Motor neuron (in vitro differentiated cells): ENCODE measurements at places on chromosomes 5 and 9.

DNA sequence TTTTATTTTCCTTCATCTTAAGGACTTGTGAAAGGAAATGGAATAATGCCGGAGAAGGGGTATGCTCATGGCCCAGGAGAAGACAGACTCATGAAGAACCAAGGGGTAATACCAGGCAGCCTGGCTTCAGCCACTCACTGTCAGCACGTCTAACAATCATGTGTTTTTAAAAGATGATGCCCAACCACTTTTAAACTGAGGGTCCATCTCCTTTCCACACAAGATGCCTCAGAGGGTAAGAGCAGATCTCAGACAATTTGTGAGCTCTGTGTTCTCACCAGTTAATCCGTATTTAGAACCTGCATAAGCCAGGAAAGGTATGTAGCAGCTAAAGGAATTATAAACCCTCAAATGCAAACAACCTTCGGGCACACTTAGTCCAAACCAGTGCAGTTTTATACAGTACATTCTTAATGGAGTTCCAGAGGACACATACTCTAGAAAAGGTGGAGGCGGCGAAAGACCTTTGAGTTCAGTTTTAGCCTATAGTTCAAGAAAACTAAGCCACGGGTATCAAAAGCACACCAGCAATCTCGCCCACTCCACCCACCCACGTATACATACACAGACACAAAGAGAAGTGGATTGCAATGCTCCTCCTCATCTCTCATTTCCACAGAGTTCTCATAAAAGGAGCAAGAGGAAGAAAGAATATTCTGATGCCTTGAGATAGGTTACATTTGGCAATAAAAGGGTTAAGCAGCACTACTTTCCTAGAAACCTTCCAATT, 2.6 kb downstream of the DIAPH1 start:
- no peak for ATAC-seq

GRCh38 chr5:107254214-107254901, 416.4 kb downstream of the EFNA5 start:
- no peak for ATAC-seq

- no peak for ATAC-seq
These were observed 7.4 kb downstream of the SLC12A7 start for GRCh38 chr5:1104327-1105006.

DNA sequence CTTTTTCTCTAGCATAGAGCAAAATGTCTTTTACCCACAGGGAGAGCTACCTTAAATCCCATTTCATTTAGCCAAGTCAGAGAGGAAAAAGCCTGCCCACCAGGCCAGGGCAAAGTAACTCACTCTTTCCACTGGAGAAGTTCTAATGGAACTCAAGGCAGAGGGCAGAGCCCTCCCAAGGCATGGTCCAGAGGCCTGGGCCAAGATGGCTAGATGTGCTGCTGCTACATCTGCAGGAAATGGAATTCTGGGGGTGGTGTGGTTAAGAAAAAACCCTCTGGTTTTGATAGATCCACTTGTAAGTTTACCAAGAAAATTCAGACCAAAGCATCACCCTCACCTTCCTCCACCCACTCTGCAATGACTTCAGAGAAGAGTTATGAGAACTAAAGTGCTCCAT, 37.3 kb downstream of the CSF2 start:
- no peak for ATAC-seq

- ATAC-seq, result no peak
These were observed 193.8 kb downstream of the SLF1 start for GRCh38 chr5:94812232-94812631.

DNA sequence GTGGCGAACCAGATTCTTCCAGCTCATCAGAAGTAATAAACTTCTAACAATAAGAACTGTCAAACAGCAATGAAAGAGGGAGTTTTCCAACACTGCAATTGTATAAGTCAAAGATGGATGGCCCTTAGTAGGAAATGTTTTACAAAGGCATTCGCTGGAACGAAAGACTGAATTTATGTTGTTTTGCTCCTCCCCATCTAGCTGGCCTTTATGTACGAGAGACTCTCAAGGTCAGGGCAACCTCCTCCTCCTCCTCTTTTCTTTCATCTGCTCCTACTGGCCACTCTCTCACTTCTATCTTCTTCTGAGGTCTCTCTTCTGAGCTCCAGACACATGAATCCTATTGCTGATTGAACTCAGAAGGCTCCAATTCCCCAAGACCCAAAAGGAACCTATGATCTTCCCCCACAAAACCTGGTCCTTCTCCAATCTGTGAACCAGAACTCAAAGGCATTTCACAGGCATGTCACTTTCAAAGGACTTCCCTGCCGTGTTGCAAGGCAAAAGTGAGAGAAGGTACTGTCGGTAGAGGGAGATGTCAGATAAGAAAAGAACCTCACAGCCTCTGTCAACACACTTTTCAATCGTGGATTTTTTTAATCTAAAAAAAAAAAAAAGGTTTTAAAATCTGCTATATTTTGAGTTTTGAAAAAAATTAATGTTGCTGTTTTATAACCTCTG, 28.5 kb upstream of the PUM3 start:
- ATAC-seq, result peak; percentile 68

DNA sequence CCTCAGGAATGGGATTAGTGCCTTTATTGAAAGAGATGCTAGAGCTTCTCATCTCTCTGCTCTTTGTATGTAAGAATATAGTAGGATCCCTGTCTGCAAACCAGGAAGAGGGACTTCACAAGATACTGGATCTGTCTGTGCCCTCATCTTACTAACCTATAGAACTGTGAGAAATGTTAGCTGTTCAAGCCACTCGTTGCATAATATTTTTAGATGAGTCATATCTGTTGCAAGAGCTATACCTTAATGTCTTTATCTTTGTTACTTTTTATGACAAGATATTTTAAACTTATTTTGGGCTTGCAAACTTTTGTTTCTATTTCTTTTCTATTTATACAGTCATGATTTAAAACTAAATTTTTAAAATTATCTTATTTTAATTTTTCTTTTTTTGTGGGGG, 1296.8 kb upstream of the CDH6 start:
- ATAC-seq, result no peak

DNA sequence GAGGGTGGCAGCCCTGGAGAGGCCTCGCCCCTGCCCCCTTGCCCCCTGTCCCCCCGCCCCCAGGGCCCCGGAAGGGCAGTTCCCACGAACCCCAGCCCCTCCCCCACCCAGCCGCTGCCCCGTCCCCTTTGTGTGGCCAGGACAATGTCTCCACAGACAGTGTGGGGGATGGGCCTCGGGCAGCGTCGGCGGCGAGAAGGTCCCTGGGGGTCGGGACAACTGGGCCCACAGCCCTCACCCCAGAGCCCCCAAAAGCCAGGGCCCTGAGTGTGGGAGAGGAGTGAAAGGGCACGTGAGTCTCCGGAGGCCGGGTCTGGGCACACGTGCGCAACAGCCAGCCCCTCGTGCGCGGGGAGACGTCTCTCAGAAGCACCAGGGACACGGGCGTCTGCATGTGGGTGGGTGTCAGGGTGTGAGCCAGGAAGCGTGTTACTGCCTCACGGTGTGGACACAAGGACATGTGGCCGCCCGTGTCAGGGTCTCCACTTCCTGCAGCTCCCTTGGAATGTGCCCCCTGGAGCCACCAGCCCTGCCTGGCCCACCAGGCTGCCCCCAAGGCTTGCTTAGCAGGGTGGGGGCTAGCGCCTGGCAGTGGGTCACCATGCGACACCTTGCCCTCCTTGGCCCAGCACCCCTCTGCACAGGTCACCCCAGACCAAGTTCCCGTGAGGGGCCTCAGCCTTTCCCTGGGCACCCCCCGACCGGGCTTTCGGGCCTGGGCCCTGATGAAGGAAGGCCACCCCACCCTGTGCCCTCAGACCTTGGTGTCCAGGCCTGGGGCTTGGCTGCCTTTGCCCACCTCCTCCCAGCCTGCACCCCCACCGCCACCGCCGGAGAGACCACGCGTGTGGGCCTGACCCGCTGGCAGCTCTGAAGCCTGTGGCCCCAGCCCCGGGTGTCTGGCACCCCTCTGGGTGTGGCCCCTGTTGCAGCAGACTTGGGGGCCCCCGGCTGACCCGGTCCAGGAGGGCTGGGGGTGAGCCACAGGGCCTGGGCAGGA, 12.8 kb upstream of the NRARP start:
- ATAC-seq, result no peak

GRCh38 chr5:134113363-134113889, 1.1 kb upstream of the TCF7 start:
- ATAC-seq, result no peak

- no peak for ATAC-seq
These were observed 34.6 kb downstream of the LHX2 start for GRCh38 chr9:124046189-124046588.

- ATAC-seq, result peak; percentile 29
These were observed 10.5 kb upstream of the PLEKHG4B start for GRCh38 chr5:81391-82021.

GRCh38 chr5:99317136-99317535, 388.3 kb upstream of the CHD1 start:
- ATAC-seq, result no peak

DNA sequence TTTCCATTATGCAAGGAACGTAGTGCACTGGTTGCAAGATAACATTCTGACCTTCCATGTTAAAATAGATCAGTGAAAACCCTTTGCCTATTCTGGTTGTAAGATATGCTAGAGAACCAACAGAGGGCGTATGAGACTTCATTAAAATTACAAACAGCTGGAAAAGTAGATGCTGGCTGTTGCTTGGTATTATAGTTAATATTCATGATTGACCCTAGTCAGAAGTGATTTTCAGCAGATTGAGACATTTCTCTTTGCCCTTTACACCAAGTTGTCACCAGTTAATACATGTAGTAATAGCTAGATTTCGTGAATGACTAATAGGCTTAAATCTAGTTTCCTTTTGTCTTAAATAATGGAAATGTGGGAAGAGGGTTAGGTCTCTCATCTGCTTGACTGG, 13.8 kb upstream of the FGF18 start:
- peak; percentile 50 for ATAC-seq

DNA sequence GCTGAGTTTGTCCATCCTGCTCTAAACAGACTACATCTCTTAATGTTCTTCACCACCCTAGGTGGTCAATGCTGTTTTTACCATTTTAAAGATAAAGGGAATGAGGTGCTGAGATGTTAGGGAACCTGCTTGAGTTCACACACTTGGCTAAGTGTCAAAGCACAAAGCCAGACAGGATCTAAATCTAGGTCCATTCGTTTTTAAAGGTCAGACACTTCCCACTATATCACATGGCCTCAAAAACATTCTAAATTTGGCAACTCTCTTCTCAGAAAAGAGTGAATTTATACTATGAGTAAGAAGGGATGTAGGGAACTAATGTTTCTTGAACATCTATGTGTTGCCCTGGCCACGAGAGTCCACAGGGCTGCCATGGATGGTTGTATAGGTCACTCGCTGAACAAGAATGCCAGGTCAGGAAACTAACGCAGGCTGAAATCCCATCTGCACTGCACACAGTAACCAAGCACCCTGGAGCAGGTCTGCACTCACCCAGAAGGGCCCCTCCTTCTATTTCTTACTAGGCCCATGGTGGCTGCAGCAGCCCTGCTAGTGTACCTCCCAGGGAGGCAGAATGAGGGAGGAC, 213.0 kb downstream of the SPOCK1 start:
- no peak for ATAC-seq

- no peak for ATAC-seq
These were observed 67.9 kb downstream of the NFIB start for GRCh38 chr9:14245901-14246525.

GRCh38 chr9:135533113-135533512, 11.9 kb downstream of the LCN1 start:
- no peak for ATAC-seq

GRCh38 chr5:108636135-108636853, 111.4 kb upstream of the FER start:
- ATAC-seq, result no peak

DNA sequence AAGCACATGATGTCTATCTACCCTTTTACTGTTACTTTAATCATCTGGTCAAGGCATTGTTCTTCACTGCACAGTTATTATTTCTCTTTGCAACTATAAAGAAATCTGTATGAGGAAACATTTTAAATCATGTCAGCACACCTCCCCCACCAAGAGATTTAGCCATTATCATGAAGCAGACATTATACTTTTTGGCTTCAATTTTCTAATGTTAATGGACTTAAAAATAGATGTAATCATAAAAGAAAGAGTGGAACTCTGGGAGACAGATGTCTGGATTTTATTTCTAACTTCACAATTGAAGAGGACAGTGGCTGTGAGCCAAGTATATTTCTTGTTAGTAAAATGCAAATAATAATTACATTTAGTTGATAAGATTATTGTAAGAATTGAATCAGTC, 932.4 kb downstream of the TAF11L14 start:
- no peak for ATAC-seq

GRCh38 chr5:144194144-144194543, 23.5 kb downstream of the KCTD16 start:
- no peak for ATAC-seq

DNA sequence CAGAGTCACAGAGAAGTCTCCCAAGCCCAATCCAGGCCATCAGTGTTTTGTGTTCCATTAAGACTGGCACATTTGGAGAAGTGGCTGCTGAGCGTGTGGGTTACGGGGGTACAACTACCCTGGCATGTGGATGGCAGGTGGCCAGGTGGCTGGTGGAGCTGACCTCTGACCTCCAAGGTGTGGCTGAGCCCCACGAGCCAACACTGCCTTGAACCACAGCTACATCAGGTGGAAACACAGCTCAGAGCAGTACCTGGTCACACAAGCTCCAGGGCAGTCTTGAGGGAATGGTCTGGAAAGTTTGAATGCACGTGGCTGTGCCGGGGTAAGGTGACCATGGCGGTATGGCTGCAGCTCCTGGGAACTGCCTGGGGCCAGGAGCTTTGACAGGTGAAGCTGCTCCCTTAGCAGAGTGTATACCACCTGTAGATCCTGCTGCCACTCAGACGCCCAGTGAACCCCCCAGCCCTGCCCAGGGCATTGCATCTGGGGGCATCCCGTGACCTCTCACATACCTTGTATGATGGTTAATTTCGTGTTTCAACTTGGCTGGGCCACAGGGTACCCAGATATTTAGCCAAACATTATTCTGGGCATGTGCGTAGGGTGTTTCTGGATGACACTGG, 207.9 kb downstream of the GADD45G start:
- ATAC-seq, result no peak

DNA sequence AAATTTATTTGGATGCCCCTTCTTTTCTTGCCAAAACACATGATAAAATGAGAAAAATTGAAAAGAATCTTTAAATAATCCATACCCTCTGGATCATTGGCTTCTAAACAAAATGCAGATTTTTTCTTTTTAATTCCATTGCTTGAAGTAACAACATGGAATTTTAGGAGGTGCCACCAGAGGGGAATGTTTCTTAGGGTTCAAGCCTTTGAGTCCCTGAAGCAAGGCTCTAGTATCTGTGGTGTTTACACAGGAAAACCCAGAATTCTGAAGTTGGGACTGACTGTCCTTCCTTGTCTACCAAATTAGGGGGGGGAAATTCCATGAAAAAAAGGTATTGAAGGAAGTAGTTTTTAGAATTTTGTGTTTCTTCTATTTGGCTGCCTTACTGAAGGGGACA, 69.4 kb downstream of the LMNB1 start:
- no peak for ATAC-seq

- ATAC-seq, result no peak
These were observed 241.7 kb upstream of the KLF4 start for GRCh38 chr9:107731115-107731762.

- ATAC-seq, result peak; percentile 74
These were observed 38.4 kb downstream of the EGR1 start for GRCh38 chr5:138503487-138504270.
